Stimulated activated CD4-positive, alpha-beta T cell treated with anti-CD3 and anti-CD28 coated beads, Interleukin-4, amount 100 ng/mL, for 48 hours (primary cell): ENCODE measurements at places on chromosomes 4 and X.
A peak's percentile ranks its signal among the peaks of the same experiment; 100 is the strongest.

DNA sequence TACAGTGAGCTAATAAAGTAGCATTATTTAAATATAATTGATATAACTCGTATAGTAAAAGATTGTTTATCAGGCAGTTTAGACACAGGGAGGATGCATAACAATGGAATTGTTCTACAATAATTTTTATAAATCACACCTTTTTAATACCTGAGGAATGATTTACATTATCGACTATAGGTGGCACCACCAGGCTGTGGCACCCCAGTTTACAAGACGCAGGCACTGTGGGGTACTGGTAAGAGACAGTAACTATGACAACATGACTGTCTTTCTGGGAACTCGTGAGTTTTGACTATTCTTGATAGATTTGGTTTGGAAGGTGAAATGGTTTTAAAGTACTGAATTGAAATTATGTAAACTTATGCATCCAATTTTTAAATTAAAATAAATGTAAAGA lies 27.1 kb upstream of the STBD1 start:
- no peak for DNase-seq

DNA sequence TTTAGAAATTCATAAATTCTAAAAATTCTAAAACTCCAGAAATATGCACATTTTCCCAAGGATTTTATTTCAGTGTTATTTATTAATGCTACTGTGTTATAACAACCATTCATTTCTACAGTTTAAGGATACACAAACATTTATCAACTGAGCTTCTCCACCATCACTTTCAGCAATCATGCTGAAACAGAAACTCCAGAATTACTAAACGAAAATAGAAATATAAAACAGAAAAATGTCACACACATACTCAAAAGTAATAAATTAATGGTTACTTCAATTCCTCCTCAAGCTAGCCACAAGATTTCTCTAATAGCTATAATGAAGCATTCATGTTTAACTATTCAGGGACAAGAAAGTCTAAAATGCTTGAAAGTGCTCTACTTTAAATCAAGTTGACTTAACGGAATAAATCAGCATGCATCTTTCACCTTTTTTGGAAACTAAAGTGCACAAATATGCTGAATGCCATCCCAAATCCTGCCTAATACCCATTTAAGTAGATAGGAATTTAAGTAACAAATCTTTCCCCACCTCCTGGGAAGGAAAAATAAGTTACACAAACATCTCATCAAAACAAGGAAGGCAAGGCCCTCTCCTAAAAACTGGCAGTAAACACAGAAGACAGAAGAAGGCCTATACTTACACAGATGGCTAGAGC lies 563 bp downstream of the FAM13A start:
- no peak for DNase-seq

DNA sequence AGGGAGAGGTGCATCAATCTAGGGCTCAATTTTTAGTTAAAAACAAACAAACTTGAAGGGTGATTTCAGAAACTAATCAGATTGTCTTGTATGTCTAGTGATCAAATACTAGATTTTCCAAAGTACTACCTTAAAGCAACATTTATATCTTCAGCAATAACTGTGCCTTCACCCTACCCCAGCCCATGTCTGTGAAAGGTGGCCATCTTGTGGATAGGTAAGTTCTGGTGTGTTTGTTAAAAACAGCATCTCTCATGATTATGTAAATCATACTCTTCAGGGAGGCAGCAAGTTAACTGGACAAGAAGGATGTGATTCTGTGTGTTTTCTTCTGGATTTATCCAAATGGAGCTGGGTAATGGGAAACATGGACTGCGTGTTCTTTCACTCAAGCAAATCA lies 81.4 kb upstream of the ACSL1 start:
- no peak for DNase-seq

DNA sequence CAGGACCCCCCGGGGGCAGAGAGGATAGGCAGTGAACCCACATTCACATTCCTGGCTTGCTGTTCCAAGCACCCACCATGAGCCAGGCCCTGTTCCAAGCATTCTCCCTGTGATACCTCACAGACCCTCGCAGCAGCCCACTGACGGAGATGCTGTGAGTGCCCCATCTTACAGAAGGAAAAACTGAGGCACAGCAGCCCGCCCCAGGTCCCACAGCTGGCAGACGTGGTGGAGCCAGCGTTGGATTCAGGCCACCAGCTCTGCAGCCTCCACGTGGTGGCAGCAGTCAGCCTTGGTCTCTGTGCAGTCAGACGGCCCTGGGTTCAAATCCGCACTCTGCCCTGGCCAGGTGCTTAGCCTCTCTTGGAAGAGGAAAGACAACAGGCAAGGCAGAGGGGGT lies 16.8 kb downstream of the MAN2B2 start:
- DNase-seq: no peak

- DNase-seq: no peak
These were observed 8.4 kb upstream of the MAN2B2 start for GRCh38 chr4:6566391-6567190.

- DNase-seq: no peak
These were observed 47.4 kb downstream of the RASGEF1B start for GRCh38 chr4:81424336-81424735.

DNA sequence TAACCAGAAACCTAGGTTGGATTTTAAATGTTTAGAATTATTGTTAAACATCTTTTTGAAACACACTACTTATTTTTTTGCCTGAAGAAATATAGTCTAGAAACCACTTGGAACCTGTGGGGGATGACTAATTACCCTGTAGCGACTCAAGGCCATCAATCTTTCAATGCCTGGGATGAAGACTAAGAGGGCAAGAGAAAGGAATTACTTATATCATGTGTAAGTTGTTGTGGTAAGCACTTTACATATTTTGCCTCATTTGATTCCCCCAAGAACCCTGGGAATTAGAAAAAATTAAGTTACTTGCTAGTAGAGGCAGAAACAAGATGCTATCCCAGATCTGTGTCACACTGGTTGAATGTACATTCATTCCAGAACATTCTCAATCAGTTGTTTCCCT lies 170.9 kb upstream of the GRIA3 start:
- no peak for DNase-seq

GRCh38 chr4:87622303-87622702 lies 14.0 kb downstream of the DSPP start:
- DNase-seq: no peak

DNA sequence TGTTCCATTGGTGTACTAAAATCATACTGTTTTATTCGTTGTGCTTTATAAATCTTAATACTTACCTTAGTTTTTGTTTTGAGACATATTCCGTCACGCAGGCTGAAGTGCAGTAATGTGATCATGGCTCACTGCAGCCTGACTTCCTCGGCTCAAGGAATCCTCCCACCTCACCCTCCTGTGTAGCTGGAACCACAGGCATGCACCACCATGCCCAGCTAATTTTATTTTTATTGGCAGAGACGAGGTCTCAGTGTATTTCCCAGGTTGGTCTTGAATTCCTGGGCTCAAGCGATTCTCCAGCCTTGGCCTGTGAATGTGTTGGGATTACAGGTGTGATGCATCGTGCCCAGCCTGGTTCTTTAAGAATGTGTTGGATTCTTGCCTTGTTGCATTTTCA lies 24.4 kb upstream of the DCK start:
- no peak for DNase-seq

- DNase-seq: no peak
These were observed 13.4 kb upstream of the ETDC start for GRCh38 chrX:135295944-135296305.

- no peak for DNase-seq
These were observed 972.3 kb downstream of the PCDH7 start for GRCh38 chr4:31692399-31692940.

GRCh38 chr4:185480016-185480732 lies 8.6 kb upstream of the CCDC110 start:
- DNase-seq: no peak

DNA sequence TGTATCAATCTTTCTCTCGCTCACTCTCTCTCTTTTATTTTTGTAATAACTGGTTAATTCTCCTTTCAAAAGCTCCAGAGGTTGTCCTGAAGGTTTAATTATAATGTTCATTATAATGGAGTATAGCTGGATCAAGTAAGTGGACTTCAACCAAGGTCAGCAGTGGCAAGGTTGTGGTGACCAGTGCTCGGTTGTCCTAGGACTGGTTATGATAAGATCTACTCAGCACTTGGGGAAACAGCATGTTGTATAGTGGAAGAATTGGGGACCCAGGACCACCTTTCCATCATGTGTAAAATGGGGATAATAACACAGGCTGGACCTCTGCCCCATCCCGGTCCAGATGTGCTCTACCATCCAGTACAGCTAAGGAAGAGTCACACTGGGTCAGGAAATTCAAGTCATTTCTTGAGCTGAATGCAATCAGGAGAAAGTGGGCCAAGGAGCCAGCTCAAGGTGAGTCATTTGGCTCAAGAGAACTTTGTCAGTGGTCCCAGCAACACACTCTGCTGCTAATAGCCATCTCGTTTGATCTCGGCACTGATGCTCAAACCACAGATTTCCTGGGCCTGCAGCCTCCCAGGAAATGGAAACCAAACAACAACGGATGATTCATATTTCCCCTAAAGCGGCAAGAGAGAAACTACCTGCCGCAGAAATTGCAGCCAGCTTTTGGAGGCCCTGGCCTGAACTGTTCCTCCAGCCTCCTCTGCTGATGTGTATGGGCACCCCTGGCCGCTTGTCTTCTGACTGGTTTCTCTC lies 123.6 kb upstream of the RBPJ start:
- peak; percentile 69 for DNase-seq

GRCh38 chr4:23337292-23337691 lies 552.6 kb downstream of the PPARGC1A start:
- no peak for DNase-seq

GRCh38 chr4:63757929-63758328 lies 651.3 kb downstream of the TECRL start:
- DNase-seq: no peak

- DNase-seq: no peak
These were observed 149.7 kb downstream of the RRAGB start for GRCh38 chrX:55867181-55867651.

DNA sequence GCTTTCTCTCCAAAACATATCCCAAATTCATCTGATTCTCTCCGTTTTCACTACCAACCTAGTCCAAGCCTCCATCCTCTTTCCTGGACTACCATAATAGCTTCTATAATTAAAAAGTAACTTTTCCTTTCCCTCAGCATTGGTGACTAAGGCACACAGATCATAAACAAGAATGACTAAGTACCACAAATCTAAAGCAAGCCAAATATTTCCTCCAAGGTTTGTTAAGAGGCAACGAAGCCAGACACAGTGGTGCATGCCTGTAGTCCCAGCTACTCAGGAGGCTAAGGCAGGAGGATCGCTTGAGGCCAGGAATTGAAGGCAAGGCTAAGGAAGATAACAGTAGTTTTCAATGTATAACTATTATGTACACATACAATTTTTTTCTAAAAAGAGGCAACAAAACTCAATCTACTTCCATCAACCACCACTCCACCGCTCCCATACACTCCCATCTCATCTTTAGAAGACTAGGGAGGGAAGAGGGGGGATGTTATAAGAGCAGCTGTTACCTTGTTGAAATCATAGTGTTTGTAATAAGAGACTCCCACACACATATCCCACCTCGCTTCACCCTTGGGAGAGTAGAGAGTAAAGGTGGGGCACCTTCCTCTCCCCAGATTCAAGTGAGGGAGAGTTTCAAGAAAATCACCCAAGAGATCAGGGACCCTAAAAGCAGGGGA lies 4.2 kb upstream of the JCHAIN start:
- no peak for DNase-seq

- DNase-seq: no peak
These were observed 226.6 kb downstream of the KDR start for GRCh38 chr4:54898656-54899340.

- no peak for DNase-seq
These were observed 13.5 kb upstream of the ZNF280C start for GRCh38 chrX:130282151-130282550.

GRCh38 chrX:134676436-134676835 lies 18.2 kb upstream of the PLAC1 start:
- no peak for DNase-seq

DNA sequence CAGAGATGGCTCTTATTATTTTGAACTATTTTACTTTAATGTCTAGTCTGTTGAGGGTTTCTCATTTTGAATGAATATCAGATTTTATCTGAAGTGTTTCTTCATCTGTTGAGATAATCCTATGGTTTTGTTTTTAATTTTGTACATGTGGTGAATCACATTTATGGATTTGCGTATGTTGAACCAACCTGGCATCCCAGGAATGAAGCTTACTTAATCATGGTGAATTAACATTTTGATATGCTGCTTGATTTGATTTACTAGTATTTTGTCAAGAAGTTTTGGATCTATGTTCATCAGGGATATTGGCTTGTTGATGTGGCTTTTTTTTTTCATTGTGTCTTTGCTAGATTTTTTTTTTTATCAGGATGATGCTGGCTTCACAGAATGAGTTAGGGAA lies 2390.9 kb downstream of the PCDH7 start:
- DNase-seq: no peak

- DNase-seq: no peak
These were observed 38.3 kb downstream of the ARAP2 start for GRCh38 chr4:36206012-36206411.

DNA sequence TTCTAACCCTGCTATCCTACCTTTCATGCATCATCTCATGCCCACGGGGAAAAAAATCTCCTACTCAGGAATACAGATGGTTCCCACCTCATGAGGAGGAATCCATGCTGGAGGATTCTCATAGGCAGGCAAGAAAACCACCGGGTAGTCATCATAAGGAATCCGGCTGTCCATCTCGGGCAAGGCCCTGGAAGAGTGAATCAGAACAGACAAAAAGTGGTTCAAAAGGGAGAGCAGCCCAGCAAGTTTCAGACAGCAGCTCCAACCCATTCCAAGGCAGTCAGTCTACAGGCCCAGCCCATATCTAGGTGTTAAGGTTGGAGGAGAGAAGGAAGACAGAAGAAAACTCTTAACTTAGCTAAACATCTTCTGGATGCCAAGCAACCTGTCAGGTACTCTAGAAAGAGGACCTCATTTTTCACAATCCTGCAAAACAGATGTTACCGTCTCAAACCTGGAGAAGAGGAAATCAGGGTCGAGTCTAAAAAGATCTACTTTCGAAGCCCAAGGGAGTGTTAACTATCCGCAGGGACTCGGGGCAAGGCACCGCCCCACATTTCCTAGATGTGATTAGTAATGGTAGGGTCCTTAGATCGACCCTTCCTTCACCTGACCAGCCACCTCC lies 447 bp downstream of the PDZD11 start:
- DNase-seq: no peak

DNA sequence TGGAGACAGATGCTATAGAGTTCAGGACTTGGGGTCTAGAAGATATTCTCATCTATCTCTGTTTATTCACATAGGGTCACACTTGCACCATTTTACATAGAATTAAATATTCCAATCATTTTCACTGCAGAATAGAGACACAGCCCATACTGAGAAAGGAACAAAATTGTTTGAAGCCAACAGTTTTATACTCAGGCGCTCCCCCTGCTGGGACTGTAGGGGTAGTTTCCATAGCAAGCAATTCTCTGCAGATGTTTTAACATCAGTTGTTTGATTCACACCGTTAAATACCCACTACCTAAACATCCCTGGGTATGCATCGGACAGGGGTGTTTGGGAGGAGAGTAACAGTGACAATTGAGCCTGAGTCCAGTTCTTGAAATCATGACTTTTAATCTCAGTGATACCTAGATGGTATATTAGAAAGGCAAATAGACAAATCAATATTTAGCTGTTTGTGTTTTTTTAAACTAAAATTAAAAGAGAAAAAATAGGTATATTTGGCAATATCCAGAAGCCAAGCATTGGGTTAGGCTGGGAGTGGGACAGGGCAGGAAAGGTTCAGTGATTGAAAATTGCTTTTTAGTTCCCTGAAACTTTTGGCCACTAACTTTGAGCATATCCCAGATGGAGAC lies 33.8 kb downstream of the LONRF3 start:
- DNase-seq: peak; percentile 18

- DNase-seq: no peak
These were observed 883 bp upstream of the PPM1K start for GRCh38 chr4:88285235-88285653.

- no peak for DNase-seq
These were observed 848 bp upstream of the KCND1 start for GRCh38 chrX:48972220-48973164.
